ENCODE measurements at places on chromosomes 3 and 15.

- no peak for DNase-seq
Observed at GRCh38 chr15:55222588-55222987, 25.8 kb upstream of the RSL24D1 start.

DNA sequence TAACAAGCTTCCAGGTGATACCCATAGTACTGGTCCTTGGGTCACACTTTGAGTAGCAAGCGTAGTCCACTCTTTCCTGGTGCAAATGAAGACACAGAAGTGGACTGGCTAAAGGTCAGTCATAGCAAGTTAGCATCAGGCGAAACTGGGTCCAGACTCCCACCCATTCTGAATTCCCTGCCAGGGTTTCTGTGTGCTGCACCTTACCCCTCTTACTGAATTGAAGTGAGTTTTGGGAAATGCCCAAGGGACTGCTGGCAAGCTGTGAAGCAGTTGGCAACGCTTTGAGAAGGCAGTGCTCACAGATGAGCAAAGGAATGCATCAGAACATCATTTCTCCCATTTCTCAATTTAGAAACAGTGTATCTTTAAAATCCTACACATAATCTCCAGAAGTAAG is 1.8 kb upstream of the LSG1 start:
- DNase-seq: no peak

- DNase-seq: no peak
Observed at GRCh38 chr3:71050538-71051258, 532.8 kb downstream of the FOXP1 start.

DNA sequence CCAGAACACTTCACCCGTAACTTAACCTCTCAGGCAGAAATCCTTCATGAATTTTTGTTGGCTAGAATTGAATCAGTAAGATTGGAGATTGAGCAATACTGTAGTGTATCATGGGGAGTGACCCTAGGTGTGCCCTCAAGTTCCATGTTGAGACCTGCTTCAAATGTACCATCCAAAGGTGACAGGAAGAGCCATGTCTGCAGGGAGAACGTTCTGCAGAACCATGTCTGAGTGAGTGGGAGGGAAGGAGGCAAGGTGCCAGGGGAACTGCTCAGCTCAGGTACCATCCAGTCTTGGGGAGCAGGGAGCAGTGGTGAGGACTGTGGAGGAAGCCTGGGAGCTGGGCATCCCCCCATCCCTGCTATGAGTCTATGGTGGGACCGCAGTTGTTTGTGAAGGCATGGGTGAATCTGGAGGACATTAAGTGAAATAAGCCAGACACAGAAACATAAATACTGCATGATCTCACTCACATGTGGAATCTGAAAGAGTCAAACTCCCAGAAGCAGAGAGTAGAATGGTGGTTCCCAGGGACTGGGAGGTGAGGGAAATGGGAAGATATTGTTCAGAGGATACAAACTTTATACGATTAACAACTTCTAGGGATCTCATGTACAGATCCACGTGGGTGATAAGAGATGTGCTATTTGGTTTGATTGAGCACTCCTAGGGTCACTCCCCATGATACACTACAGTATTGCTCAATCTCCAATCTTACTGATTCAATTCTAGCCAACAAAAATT is 23.3 kb downstream of the CFAP161 start:
- DNase-seq: no peak

GRCh38 chr3:172030181-172030580 is 9.2 kb upstream of the FNDC3B start:
- no peak for DNase-seq

DNA sequence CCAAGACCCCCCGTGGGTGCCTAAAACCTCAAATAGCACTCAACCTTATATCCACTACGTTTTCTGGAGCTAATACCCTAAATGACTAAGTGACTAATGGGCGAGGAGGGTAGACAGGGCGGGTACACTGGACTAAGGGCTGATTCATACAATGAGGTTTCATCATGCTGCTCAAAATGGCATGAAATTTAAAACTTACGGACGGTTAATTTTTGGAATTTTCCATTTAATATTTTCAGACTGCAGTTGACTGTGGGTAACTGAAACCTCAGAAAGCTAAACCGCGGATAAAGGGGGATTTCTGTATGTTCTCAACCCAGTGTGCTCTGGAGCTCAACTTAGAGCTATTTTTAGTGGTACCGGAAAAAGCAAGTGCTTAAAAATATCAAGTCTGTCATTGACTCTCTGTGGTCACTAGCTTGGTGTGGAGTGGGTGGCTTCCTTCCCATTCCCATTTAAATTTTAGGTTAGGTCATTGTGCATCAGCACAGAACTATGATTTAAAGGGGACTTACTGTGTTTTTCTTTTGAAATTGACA is 72.9 kb downstream of the LRRC28 start:
- DNase-seq: no peak

- no peak for DNase-seq
Observed at GRCh38 chr3:188113756-188114155, 40.2 kb upstream of the LPP start.

DNA sequence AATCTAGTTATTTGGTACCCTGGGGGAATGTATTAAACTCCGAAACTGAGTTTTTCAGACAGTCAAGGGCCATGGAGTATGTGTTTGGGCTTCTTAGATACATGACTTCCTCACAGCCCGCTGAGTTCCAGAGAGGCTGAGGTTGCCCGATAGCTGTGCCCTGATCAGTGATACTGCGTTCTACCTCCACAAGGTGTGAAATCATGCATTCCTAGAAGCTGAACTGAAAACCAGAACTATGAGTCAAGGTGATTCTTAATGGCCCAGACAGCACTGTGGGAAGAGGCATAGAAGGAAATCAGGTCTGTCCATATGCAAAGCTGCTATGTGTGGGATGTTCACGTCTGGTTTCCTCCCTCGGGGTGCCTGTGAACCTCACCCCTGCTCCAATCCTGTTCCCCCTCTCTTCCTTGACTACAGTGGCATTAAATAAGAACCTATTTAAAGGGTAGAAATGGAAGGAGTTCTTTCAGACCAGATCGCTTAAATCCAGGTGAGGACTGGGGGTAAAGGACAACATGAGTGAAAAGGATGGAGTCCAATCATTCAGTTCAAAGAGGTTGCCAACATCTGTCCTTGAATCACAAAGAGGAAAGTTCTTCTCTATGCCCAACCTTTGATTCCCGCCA is 74.3 kb downstream of the MYO1E start:
- DNase-seq: no peak

- DNase-seq: no peak
Observed at GRCh38 chr15:44812029-44812517, 75.7 kb downstream of the TRIM69 start.

- DNase-seq: no peak
Observed at GRCh38 chr3:114861666-114862065, 285.4 kb downstream of the ZBTB20 start.

DNA sequence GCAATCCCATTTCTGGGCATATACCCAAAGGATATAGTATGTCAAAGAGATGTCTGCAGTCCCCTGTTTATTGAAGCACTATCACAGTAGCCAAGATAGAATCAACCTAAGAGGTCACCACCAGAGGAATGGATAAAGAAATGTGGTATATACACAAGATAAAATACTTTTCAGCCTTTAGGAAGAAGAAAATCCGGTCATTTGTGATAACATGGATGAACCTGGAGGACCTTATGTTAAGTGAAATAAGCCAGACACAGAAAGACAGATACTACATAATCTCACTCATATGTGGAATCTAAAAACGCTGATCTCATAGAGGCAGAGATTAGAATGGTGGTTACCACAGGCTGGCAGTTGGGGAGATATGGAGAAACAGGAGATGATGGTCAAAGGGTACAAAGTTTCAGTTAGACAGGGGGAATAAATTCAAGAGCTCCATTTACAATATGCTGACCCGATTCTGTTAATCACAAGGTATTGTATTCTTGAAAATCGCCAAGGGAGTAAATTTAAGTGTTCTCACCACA is 195.8 kb downstream of the MTHFS start:
- DNase-seq: no peak

- no peak for DNase-seq
Observed at GRCh38 chr3:24726423-24726822, 231.8 kb upstream of the THRB start.

DNA sequence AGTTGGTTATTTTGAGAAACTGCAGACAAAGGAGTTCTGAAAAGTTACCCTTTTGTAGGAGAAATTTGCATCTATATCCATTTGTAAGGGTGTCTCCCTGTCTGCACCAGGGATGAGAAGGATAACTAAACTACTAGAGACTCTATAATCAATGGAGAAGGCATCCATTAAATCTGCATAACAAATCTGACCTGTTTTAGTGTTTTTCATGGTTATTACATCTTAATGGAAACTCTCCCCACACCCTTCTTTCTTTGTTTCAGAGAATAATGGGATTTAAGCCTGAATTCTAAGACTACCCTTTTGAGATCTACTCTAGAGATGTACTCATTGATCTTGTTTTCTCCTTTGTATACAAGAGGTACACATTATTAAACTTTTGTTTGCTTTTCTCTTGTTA is 82.0 kb upstream of the DAZL start:
- no peak for DNase-seq

DNA sequence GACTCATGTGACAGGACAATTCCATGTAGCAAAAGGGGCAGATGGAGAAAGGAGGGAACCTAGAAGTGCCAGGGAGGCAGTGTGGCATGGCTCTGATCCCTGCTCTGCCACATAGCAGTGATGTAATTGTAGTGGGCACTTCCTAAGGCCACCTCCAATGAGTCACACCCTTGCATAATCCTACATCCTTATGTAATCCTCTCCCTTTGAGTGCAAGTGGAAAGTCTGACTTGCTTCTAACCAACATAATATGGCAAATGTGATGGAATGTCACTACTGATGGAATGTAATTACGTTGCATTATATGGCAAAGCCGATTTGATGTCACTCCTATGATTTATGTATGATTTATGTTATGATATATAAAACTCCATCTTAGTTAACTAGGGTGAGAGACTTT is 72.9 kb upstream of the ATP2C1 start:
- DNase-seq: no peak

- DNase-seq: no peak
Observed at GRCh38 chr3:111808439-111808838, 50.6 kb upstream of the PHLDB2 start.

DNA sequence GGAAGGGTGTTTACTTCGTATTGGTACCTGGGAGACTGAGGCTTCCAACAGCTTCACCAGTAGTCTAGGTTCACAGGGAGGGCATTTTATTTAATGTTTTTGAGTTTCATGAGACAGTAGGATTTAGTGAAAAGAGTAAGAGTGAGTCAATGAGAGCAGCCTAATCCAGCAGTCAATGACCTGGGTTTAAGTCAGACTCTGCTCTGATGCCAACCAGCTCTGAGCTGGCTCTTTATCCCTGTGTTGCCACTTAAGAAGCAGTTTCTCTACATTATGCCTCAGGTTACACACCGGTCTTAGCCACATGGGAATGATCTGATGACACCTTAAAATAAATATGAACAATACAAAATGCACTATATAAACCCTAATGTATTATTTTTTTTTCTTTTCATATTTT is 59.4 kb upstream of the KCNMB2 start:
- no peak for DNase-seq

- DNase-seq: no peak
Observed at GRCh38 chr15:52100807-52101442, 11.7 kb downstream of the BCL2L10 start.

DNA sequence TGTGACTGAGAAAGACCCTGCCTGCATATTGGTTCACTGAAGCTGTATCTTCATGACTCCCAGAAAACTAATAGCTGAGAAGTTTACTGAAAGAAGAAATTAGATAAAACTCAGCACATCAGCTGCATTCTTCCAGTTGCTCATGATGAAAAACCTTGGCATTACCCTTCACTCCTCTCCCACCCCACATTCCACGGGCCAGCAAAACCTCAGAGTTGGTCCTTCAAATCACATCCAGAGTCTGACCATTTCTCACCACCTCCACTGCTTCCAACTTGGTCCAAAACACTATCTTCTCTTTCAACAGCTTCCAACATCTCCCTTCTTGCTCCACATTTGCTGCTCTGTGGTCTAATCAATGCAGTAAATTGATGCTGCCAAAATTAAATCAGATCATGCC is 97.1 kb downstream of the CD47 start:
- DNase-seq: no peak

DNA sequence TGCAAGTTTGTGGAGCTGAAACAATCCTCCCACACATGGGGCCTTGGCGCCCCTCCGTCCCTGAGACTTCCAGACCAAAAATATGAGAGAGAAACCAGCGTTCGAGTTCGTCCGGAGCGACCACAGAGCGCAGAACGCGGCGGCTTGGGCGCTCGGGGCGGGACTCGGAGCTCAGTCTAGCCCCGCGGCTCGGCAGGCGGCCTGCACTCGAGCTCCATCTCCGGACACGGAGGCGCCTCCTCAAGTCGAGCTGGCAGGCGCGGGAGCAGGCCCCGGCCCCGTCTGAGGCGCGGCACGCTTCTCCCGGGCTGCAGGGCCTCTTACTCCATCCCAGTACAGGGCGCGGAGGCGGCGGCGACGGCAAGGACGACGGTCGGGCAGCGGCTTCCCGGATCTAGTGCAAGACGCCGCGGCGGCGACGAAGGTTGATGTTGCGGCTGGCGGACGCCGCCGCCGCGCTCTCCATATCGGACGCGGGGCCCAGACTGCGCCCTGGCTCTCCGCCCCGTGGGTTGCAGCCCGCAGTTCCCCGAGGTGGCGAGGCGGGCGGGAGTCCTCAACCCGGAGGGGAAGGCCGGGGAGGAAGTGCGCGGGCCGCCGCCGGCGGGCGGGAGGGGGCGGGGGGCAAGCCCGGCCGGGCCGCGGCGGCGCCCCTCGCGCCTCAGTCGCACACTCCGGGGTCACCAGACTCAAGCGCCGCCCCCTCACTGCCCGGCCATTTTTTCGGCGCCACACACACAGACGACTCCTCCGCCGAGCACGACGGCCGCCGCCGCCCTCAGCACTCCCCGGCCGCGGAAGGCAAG is 674 bp downstream of the MSL2 start:
- DNase-seq: peak; percentile 54

DNA sequence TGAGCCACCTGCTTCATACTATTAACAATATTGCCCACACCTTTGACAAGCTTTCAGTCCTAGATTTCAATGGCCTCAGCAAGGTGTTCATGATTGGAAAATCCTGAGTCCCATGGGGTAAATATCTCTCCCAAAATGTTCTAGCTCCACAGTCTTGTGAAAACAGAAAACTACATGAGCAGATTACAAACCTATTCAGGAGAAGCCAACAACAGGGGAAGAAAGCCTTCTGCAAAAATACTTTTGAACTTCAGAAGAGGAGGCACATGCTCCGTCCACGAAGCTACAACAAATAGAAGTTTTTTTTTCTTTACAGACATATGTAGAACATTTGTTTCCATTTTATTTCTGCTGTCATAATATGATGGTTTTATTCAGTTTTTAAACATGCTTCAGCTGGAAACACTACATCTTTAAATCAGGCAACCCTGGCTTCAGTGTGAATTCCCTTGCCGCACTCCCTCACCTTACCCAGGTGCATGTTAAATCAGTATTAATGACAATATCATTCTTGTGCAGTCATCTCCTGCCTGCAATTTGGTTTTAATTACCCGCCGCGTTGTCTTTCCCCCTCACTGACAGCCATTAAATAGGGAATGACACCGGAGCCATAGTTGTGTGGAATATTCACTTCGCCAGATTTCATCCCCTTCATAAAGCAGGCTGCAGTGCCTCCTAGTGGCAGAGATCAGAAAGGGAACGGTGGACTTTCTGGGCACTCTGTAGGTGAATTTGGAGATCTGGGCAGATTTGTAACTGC is 725.5 kb upstream of the ARRDC4 start:
- peak; percentile 86 for DNase-seq

GRCh38 chr3:113286524-113286923 is 75.2 kb downstream of the BOC start:
- DNase-seq: no peak
